ENCODE measurements at places on chromosomes 7 and 10.

DNA sequence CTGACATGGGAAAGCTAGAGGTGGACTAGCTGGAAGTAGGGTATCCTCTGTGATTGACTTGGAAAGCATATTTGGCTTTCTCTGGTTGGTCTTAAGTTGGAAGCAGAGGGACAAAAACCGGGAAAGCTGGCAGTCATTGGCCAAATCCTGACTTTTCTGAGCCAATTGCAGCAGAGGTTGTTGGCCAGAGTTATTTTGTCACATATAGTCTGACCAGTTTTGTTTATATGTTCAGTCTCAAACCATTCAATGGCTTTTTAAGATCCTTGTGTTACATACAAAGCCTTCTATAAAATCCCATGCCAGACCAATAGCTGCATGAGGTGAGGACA, 6.3 kb downstream of the CFAP69 start:
- no peak for DNase-seq

DNA sequence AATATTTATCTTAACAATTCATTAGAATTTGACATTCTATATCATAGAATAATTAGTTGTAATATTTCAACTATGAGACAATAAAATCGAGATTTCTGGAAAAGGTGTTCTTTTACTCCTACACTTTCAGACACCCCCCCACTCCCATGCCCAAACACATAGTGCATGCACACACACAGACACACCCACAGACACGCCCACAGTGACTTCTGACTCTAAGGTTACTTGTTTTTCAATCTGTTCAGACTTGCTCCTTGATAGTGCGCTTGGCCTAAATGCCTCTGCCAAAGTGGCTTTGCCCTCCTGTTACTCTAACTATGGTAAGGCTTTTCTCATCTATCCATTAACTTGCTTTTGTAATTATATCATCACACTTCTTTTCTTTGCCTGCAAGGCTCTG, 144.0 kb upstream of the PPP1R3A start:
- no peak for DNase-seq

DNA sequence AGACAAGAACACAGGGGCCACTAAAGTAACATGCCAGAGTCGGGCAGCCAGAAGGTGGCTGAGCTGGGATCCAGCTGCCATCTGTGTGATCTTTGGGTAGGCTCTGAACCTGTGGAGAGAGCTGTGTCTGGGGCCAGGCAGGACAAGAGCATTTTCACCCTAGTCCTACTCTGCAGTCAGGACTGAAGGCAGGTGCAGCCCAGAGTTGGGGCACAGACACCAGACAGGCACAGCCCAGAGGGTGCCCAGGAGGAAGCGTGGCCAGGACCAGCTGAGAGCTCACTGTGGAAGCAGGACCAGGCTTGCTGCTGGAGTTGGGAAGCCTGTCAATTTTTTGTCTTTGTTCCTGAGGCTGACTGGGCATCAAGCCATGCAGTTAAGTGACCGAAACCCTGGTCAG, 113.6 kb downstream of the ADCY1 start:
- no peak for DNase-seq

DNA sequence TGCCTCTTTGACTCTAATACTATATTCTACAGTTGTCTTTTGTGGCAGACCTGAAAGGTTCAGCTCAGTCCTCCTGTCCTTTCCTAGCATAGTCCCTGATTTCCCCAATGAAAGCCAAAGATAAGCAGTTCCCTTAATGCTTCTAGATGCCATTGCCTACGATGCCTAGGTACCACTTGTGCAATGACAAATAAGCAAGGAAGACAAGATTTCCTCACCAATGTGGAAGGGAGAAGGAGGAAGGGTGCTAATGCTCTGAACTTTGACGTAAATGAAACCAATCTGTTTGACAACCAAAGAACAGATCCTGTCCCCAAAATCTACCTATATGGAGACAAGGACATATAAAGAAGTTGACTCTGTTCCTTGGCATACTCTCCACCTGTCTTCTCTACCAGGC, 393.3 kb downstream of the KCNMA1 start:
- DNase-seq, result no peak

- DNase-seq, result no peak
Observed at GRCh38 chr7:151366880-151367222, 25.2 kb downstream of the NUB1 start.

- DNase-seq, result no peak
Observed at GRCh38 chr10:33434933-33435332, 100.5 kb upstream of the NRP1 start.

DNA sequence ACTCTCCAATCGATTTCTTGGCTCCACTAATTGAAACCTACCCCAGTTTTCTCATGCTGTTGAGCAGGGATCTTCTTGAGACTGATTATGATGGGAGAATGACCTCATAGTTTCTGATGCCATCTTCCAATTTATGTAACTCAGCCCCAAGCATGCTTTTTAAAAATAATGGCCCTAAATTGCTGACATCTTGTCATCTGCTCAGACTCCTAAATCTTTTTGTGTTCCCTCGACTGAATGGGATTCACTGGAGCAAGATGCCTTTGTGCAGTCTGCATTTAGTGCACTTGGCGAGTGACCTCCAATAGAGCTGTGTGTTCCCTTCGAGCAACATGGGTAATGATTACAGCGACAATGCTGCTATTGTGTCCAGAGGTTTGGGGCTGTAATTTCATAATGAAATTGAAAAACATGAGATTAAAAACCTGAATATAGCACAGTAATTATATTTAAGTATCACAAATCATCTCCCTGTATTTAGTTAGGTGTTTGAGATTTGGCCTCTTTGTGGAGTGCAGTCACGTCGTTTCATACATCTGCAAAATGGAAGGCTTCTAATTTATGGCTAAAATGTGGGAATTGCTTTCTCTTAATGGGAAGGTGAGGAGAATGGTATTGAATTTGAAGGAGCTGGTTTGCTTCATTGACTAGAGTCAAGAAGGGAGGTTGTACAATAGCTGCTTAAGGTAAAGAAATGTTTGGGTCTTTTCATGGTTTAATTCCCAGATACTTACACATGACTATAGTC, 192.9 kb downstream of the AUTS2 start:
- DNase-seq, result no peak

GRCh38 chr10:71568896-71569492, 150.6 kb downstream of the C10orf105 start:
- DNase-seq, result no peak

DNA sequence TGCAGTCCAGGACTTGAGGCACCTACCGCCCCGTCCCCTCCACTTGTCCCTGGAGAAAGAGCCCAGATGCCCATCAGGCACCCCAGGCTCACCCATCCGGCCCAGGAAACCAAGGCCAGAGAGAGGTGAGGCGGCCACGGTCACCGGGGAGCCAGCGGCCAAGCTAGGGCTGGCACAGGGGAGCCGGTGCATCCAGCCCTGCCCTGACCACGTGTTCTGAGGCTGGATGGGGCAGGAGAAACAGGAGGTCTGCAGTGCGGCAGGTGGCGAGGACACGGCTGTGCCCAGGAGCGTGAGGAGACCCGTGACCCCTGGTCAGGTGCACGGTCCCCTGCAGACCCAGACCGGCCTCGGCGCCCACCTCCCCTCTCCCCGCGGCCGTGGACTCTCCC, 27.6 kb downstream of the UNCX start:
- no peak for DNase-seq

DNA sequence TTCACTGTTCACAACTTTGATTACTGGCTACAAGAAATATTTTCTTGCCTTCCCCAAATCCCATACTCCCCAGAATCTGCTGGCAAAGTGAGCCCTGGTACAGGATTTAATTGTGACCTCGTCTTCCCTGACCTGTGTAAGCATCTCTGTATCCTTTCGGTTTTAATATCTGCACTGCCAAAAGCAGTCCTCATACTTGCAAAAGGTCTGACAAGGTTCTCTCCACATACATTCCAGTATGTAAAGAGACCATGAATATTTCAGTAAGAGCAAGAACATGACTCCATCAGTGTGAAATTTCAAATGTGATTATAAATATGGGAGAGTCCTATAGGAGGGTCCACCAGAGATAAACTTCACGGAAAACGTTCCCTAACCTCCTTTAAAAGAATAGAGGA, 134.0 kb upstream of the TCF7L2 start:
- no peak for DNase-seq

GRCh38 chr7:159272739-159273138, 128.1 kb upstream of the VIPR2 start:
- DNase-seq, result no peak

DNA sequence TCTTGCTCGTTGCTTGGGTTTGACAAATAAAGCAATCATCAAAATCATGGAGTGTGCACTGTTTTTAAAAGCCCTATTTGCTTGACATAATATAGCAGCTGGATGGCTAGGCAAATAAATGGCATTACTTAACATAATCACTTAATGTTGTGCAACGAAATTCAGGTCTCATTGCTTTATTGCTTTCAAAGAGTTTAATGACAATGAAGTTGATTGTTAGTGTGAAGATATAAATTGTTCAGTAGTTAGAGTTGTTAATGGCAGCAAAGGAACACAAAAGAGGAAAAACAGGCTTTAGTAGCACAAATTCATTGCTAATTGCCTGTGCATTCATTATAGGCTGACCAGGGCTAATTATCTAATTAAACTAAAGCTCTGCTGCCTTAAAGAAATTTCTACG, 7.6 kb upstream of the ADO start:
- no peak for DNase-seq

- no peak for DNase-seq
Observed at GRCh38 chr10:15751046-15751445, 31.3 kb upstream of the ITGA8 start.

DNA sequence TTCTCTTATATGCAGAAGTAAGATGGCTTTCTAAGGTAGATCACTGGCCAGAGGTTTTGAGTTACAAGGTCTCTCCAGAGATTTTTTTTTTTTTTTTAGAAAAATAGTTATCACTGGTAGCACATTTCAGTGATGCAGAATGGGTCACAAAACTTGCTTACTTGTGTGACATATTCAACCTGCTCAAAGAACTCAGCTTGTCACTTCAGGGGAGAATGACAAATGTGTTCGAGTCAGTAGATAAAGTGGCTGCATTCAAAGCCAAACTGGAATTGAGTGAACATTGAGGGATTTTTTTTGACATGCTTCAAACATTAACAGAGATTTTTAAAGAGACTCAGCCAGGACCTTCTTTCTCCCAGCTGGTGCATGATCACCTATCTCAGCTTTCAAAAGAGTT, 33.4 kb downstream of the PHTF2 start:
- no peak for DNase-seq

DNA sequence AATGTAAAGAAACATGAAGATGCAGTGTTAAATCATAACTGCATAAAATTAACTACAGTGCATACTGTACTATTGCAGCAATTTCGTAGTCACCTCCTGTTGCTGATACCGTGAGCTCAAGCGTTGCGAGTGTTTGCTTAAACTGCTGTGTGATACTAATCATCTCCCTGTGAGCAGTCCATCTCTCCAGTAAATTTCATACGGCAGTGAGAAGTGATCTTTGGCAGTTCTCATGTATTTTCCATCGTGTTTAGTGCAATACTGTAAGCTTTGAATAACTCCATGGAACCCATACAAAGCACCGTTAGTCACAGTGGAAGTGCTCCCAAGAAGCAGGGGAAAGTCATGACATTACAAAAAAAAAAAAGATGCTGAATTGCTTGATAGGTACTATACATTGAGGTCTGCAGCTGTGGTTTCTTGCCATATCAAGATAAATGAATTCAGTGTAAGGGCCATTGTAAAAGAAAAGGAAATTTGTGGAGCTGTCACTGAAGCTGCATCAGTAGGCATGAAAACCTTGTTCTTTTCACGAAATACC, 360.4 kb downstream of the EXOC4 start:
- DNase-seq, result no peak

Data from H54 (cell line).